ENCODE measurements at places on chromosomes 6 and 20. TPM values are rescaled to one million over a fixed set of nuclear protein-coding genes. Genes with fewer than 3 reads are reported as not detected.

DNA sequence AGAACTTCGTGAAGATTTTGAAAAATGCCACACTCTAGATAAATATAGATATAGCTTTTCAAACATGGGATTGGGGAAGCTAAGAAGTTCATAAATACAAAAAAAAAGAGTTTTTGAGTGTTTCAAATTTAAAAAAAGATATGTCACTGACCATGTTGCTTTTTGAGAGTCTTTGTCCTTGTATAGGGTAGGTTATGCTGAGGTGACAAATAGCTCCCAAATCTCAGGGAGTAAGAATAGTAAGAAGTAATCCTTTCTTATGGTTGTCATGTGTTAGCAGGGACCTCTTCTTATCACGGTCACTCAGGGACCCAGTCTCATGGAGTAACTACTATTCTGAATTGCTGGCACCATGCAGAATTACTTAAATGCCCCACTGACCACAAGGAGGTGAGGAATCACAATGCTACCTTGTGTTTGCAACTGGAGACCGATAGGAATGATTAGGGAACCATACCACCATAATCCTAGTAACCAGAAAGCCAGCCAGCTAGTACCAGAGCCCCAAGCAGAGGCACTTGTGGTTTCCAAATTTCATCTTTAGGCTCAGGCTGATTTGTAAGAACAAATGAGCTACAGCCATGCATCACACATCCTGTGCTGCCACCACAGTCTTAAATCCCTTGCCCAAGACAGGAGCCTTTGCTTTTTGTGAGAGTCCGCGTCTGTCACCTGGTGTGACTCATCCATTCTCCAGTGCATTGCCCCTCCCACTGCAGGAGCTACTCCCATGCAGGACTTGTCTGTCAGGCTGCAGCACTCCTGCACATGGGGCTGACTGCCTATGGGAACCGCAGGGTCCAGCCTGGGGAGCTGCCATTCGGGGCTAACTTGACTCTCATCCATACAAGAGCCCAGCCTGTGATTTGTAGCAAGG is 42.4 kb upstream of the ADGRF4 start:
- peak; percentile 54 for DNase-seq
- no peaks in the 10 kb centered on the region for H3K36me3 ChIP-seq
- H3K4me1 ChIP-seq = peaks cover 13% of the 10 kb centered on the region
- H3K27ac ChIP-seq = no peak overlapping the region

- peak overlapping the region; percentile 4 for H3K4me3 ChIP-seq
- H3K27ac ChIP-seq = peak overlapping the region; percentile 95
- no peaks in the 10 kb centered on the region for H3K36me3 ChIP-seq
- peak; percentile 82 for DNase-seq
These were observed 5.2 kb upstream of the FOXO3 start for GRCh38 chr6:108555399-108556052.

GRCh38 chr20:50381771-50382593 is 128.2 kb upstream of the PTPN1 start:
- H3K4me1 ChIP-seq = peaks cover 42% of the 10 kb centered on the region
- no peak for DNase-seq
- no peaks in the 10 kb centered on the region for H3K27me3 ChIP-seq
- no peaks in the 10 kb centered on the region for H3K36me3 ChIP-seq
- peak overlapping the region; percentile 9 for H3K27ac ChIP-seq
- H3K4me3 ChIP-seq = no peak overlapping the region

DNA sequence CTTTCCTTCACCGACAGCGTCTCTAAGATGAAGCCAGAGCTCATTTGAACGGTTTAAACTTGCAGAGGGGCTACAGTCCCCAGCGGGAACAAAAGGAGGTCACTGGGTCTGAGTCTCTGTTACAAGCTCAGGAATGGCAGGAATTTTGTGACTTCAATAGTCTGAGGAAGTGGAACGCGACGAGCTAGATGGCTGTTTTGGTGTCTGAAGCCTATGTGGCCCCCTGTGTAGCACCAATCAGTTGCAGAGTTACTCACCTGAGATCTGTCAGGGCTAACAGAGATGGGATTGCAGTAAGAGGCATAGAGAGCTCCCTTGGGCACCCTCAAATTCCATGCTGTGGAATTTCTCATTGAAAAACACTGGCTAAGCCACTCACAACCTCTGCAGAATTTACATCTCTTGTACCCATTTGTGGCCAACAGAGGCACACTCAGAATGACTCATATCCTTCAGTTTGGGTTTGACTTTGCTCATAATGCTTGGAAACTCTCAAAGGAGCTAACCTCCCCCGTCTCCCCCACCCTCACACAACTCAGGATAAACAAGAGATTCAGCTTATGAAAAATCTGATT is 7.1 kb upstream of the TCP11 start:
- no peaks in the 10 kb centered on the region for H3K27me3 ChIP-seq
- no peak overlapping the region for H3K27ac ChIP-seq
- DNase-seq = no peak
- no peak overlapping the region for H3K4me3 ChIP-seq
- no peaks in the 10 kb centered on the region for H3K36me3 ChIP-seq
- no peaks in the 10 kb centered on the region for H3K4me1 ChIP-seq

- DNase-seq = no peak
- no peaks in the 10 kb centered on the region for H3K36me3 ChIP-seq
- no peaks in the 10 kb centered on the region for H3K27me3 ChIP-seq
- no peak overlapping the region for H3K4me3 ChIP-seq
These were observed 82.2 kb downstream of the GPR63 start for GRCh38 chr6:96755096-96755495.

- H3K27me3 ChIP-seq = no peaks in the 10 kb centered on the region
- H3K4me3 ChIP-seq = no peak overlapping the region
These were observed 37.3 kb upstream of the SLC22A1 start for GRCh38 chr6:160084198-160084776.

- H3K27me3 ChIP-seq = no peaks in the 10 kb centered on the region
- peak overlapping the region; percentile 73 for H3K4me3 ChIP-seq
- peak overlapping the region; percentile 88 for H3K27ac ChIP-seq
- peak; percentile 43 for DNase-seq
These were observed 19.5 kb upstream of the FAM8A1 start for GRCh38 chr6:17580518-17581048.

DNA sequence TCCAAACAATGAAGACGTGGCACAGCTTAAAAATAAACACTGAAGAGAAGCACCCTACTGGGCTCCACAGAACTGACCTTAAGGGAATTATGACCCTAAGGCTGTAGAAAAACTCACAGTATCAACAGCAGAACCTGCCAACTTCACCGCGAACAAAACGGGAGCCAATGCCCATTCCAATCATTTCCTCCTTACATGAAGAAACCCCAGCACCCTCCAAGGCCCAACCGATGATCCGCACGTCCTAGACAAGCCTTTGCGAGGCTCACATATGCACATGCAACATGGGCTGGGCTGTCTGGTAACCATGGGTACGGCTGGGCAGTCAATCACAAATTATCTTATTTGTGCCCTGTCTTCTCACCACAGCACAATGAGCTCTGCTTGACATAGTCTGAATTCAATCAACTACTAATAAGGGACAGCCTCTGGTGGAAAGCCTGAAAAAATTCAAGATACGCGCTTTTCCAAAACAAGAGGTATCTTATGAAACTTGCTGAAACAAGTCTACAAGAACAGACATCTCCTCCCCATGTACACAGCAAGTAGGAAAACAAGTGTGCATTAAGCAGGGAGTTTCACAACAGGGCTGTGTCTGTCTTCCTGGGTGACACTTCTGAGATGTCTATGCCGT is 1.7 kb downstream of the DIDO1 start:
- DNase-seq = no peak
- peak overlapping the region; percentile 87 for H3K4me3 ChIP-seq

DNA sequence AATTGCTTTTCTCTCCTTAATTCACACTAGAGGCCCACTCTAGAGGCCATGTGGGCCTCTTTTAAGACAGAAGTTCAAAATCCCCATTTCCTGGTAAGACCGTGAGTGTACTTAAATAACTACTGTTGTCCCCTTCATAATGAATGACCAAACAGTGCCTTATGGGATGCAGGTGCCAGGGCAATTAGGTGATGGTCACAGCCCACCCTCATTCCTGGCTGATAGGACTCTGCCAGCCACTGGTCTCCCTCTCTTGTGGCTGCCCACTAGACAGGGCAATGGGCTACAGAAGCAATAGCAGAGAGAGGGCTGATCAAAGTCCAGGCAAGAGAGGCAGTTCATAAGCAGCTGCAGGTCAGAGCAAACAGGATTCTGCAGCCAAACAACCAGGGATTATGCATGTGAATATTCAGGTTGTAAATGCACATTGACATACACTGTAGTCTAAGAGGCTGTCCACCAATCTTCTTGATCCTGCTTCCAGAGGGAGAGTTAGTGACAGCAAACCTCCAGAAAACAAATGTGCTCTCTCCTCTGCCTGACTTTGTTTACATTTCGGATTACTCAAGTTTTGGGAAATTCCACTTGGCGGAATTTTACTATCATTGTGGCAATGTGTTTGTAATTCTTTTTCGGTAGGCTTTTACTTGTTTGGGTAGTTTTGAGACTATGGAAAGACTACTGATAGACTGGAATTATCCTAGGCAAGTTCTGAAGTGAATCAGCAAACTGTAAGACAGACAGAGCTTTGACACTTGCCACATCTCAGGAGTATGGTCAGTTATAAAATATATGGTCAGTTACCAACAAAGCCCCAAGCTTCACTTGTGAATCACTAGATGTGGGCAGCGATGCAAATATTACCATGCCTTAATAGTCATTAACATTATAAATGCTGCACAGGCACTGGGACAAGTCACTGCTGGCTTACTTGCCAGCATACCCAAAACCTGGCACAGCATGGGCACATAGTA is 12.8 kb downstream of the PTPRK start:
- no peak overlapping the region for H3K4me3 ChIP-seq
- peaks cover 6% of the 10 kb centered on the region for H3K4me1 ChIP-seq
- no peaks in the 10 kb centered on the region for H3K36me3 ChIP-seq
- H3K27ac ChIP-seq = no peak overlapping the region
- no peak for DNase-seq

- no peak overlapping the region for H3K4me3 ChIP-seq
- DNase-seq = no peak
- no peaks in the 10 kb centered on the region for H3K4me1 ChIP-seq
- no peak overlapping the region for H3K27ac ChIP-seq
These were observed 145.7 kb downstream of the BMP5 start for GRCh38 chr6:55729665-55730064.

DNA sequence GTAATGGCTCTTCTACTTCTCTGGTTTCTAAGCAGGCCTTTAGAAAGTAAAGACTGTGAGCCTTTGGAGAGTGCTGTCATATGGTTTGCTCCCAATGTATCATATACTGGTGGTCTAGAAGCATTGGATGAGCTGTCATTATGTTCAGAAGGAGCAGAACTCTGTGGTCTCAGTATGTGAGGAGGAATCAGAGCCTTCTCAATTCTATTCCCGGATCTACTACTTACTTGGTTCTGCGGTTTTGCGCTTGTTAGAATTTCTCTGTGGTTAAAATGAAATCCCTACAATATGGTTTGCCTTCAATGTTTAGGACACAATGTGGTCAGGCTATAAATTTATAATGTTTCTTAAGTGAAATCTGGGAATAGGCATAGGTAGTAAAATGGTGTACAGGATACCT is 64.6 kb downstream of the RWDD2A start:
- H3K4me1 ChIP-seq = no peaks in the 10 kb centered on the region

GRCh38 chr6:33935439-33936080 is 131.8 kb upstream of the MLN start:
- H3K4me3 ChIP-seq = no peak overlapping the region
- no peak overlapping the region for H3K27ac ChIP-seq
- no peaks in the 10 kb centered on the region for H3K27me3 ChIP-seq
- H3K36me3 ChIP-seq = no peaks in the 10 kb centered on the region
- no peak for DNase-seq

GRCh38 chr6:85678026-85678601 is 35.4 kb upstream of the SYNCRIP start:
- H3K27ac ChIP-seq = peak overlapping the region; percentile 96
- DNase-seq = no peak
- peak overlapping the region; percentile 93 for H3K4me3 ChIP-seq
- no peaks in the 10 kb centered on the region for H3K36me3 ChIP-seq
- peaks cover 24% of the 10 kb centered on the region for H3K4me1 ChIP-seq
- no peaks in the 10 kb centered on the region for H3K27me3 ChIP-seq

- no peak overlapping the region for H3K4me3 ChIP-seq
- H3K27me3 ChIP-seq = no peaks in the 10 kb centered on the region
- H3K36me3 ChIP-seq = no peaks in the 10 kb centered on the region
- peaks cover 55% of the 10 kb centered on the region for H3K4me1 ChIP-seq
- H3K27ac ChIP-seq = peak overlapping the region; percentile 68
- no peak for DNase-seq
These were observed 26.2 kb downstream of the E2F3 start for GRCh38 chr6:20427856-20428255.

GRCh38 chr6:24228681-24229255 is 102.8 kb downstream of the NRSN1 start:
- H3K4me3 ChIP-seq = no peak overlapping the region
- H3K27ac ChIP-seq = no peak overlapping the region
- DNase-seq = no peak
- H3K27me3 ChIP-seq = no peaks in the 10 kb centered on the region
- H3K36me3 ChIP-seq = no peaks in the 10 kb centered on the region

DNA sequence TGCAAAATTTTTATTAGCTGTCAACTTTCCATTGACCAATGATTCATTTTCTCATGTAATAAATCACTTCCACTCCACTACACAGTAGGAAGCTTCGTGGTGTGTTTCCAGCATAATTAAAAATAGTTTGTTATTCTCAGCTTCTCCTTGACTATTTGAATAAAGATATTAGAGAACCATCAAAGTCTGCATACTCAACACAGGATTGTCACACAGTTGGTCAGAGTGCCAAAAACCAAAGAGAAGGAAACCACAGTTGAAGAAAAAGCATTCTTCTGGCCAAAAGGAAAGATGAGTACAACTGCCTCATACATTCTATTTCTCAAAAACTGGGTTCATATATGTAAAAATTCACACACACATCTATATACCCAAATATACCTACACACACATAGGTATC is 455.1 kb upstream of the HSF2 start:
- H3K27ac ChIP-seq = no peak overlapping the region
- no peaks in the 10 kb centered on the region for H3K4me1 ChIP-seq
- no peak overlapping the region for H3K4me3 ChIP-seq
- no peaks in the 10 kb centered on the region for H3K27me3 ChIP-seq

The CTCFL gene
- not detected for total RNA-seq

The FRS3 gene
- 6.9 TPM for total RNA-seq

The SLC35D3 gene
- not detected for total RNA-seq

The COMMD7 gene
- total RNA-seq = 15.9 TPM
